ENCODE measurements at places on chromosomes 2 and 18.

DNA sequence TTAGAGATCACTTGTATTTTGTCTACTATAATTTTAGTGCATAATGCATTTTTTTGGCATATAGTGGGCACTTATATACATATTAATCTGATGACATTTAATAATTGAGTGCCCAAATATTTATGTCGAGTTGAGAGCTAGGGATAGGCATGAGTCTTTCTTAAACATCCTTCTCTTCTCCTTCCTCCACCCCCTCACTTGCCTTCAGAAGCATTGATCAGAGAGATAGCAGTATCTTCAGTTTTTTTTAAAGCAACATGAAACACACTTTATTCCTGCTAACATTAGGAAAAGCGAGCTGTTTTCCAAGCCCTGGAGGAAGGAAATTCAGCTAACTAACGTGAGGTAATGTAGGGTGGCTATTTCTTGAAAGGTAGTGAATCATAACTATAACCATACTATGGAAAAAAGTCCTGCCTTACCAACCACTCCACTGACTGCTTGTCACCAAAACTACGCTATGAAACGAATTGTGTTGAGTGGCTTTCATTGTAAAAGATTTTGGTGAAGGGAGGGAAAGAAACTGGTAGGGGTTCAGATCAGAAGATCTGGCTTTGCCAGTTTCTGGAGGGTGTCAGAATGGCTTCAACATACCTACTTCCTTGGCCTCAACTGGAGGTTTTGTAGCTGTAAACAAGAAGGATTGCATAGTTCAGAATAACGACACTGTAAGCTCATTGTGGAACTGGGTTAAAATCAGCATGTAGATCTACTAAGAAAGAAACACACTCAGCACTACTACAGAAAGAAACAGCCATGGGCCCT lies 2.3 kb upstream of the ITGA4 start:
- no peak for DNase-seq

GRCh38 chr2:189673661-189674373 lies 653 bp upstream of the ANKAR start:
- no peak for DNase-seq

DNA sequence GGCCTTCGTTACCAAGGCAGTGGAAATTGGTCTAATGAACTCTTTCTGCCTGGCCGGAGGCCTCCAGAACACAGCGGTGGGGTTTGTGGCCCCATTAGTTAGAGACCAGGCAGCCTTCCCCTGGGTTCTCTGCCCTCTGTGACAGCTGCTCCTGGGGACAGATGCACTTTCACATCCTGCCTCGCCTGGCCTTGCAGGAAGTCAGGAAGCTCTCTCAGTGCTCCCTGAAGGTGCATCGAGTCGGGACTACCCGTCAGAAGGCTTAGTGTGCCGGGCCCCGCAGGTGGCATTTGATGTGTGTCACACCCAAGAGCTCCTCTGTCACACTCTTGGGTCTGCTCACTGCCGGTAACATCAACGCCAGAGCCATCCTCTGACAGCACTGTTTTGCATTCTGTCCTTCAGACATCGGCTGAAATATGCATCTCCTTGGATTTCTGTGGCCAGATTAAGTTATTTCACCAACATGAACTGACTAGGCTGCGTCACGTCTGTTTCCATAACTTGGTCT lies 158.3 kb downstream of the LDLRAD4 start:
- DNase-seq = no peak

DNA sequence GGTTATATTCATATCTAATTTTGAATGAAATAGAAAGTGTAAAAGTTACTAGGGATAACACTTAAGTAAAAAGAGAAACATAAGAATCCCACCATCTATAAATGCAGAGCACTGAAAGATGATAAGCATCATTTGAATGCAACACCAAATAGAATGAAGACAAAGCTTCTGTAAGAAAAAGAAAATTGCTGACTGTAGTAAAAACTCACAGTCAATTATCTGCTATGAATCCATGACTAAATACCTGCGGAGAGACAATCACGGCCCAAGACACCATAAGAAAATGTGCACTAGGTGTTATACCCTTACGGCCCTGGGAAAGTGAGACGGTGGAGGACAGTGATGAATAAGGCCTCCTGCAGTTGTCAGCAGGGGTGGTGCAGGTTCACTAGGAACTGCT lies 45.4 kb upstream of the OSR1 start:
- DNase-seq = no peak

- DNase-seq = no peak
Observed at GRCh38 chr2:39429746-39430145, 7.3 kb downstream of the MAP4K3 start.

GRCh38 chr2:73008766-73009135 lies 62.8 kb downstream of the SFXN5 start:
- DNase-seq = no peak

GRCh38 chr2:158723921-158724802 lies 71.0 kb upstream of the DAPL1 start:
- no peak for DNase-seq

GRCh38 chr2:58578276-58578675 lies 337.2 kb upstream of the FANCL start:
- no peak for DNase-seq

- DNase-seq = no peak
Observed at GRCh38 chr2:177084607-177085006, 128.0 kb upstream of the HNRNPA3 start.

GRCh38 chr2:101310090-101310833 lies 1.8 kb upstream of the RNF149 start:
- no peak for DNase-seq

- DNase-seq = no peak
Observed at GRCh38 chr2:29066997-29067605, 7.2 kb downstream of the PCARE start.

DNA sequence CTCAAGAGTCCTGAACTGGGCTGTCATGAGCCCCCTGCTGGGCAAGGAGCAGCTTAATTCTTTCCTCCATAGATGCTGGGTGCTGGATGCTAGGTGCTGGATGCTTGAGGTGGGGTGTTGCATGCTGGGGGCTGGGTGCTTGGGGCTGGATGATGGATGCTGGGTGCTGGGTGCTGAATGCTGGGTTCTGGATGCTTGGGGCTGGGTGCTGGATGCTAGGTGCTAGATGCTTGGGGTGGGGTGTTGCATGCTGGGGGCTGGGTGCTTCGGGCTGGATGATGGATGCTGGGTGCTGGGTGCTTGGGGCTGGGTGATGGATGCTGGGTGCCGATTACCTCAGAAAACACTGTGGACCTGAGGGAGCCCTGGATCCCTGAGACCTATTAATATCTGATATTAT lies 837.7 kb downstream of the GALR1 start:
- DNase-seq = no peak

- no peak for DNase-seq
Observed at GRCh38 chr2:157414050-157414449, 29.8 kb downstream of the CYTIP start.

GRCh38 chr2:165494573-165494972 lies 25.1 kb downstream of the CSRNP3 start:
- no peak for DNase-seq

- DNase-seq = peak; percentile 17
Observed at GRCh38 chr2:26682155-26682554, 10.4 kb upstream of the KCNK3 start.

DNA sequence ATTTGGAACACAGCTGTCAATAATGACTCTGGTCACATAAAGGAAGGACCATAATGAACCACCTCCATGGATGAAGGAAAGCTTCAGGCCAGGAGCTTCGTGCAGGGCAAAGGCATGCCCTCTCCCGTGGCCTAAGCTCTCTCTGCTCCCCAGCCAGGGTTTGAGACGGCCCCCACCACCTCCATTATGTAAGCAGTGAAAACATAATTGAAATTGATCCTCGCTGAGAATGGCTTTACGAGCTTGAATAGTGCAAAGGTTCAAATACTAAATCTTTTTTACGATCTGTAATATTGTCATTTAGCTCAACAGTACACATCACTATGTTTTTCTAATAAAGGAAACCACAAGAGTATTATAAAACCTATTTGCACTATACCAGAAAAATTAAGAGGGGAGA lies 5.2 kb upstream of the EDAR start:
- DNase-seq = no peak

DNA sequence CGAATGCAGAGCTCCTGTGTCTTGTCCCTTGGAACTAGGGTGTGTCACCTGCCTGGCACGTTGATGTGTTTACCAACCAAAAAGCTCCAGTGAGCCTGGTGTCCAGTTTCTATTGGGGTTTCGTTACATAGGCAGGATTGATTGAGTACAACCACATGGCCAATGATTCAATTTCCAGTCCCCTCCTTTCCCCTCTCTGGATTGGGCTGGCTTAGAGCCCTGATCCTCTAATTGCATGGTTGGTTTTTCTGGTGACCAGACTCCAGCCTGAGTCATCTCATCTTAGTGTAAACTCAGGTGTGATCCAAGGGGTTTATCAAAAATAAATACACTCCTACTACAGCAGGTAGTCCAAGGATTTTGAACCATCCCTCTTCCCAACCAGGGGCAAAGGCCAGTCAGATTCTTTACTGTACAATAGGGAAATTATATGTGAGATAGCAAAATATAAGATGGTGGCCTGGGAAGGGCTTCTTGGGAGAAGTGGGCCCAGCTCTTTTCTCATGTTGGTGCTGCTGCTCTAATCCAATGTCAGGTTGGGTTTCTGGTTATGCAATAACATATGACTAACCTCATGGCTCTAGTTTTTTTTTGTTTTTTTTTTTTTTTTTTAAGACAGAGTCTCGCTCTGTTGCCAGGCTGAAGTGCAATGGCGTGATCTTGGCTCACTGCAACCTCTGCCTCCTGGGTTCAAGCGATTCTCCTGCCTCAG lies 64.7 kb upstream of the MGAT5 start:
- no peak for DNase-seq

- DNase-seq = peak; percentile 22
Observed at GRCh38 chr2:217972490-217972889, 30.3 kb downstream of the TNS1 start.

DNA sequence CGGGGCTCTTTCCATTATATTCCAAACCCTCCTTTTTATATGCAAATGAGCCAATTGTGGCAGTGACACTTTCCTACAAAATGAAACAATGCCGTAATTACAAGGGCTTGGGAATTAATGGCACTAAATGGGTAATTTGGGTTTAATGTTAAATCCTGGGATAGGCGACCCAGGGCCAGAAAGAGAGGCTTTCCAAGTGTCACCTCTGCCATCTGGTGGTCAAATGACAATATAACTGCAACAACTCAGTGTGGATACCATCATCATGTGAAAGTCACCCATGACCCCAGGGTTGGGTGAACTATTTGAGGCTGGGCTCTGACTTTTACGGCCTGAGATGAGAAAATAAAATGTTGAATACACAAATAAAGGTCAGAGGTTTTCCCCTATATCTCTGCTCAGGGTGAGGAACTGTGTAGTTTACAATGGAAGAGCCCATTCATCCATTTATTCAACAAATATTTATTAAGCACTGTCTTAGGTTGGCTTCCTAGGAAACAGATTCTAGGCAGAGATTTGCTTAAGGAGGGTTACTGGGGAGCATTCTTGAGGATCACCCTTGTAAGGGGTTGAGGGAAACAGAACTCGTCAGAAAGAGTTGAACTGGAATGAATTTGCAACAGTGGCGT lies 13.6 kb upstream of the THADA start:
- DNase-seq = no peak

DNA sequence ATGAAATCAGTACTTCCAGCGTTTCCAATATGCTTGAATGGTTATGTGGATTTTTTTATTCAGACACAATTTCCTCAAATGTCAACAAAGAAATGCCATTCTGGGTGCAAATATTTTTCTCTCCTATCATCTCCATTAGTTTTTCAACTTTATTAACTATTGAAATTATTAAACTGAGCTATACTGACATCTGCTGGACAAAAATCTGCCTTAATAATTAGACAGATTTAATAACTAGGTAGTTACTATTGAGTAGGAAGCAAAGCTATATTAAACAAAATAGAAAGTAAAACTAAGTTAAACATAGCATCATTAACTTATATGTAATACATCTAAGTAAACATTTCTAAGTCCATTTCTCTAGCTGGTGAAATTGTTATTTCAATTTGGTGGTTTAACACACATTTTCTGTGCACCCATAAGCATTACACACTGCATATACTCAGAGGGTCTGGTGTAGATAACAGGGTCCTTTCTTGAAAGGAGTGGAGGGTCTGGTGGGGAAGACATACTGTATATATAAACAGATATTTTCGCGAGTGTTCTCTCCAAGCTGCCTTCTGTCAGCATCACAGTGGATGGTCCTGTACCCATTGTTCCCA lies 77.0 kb downstream of the LANCL1 start:
- no peak for DNase-seq

- no peak for DNase-seq
Observed at GRCh38 chr18:2304378-2305175, 266.7 kb downstream of the METTL4 start.

DNA sequence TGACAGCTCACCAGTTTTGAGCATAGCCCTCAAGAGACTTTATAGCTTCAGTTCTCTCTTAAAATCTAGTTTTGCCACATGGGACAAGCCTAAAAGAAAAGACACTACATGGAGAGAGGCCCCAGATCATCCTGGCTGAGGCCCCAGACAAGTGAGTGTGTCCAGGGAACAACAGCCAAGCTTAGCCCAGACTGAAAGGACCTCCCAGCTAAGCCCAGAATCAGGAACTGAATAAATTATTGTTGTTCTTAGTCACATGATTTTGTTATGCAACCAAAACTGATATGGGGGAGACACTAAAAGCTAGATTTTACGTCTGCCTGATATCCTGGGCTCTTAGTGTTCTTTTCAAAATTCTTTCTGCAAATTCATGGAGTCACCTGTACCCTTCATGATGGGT lies 29.3 kb upstream of the LBH start:
- DNase-seq = peak; percentile 43

DNA sequence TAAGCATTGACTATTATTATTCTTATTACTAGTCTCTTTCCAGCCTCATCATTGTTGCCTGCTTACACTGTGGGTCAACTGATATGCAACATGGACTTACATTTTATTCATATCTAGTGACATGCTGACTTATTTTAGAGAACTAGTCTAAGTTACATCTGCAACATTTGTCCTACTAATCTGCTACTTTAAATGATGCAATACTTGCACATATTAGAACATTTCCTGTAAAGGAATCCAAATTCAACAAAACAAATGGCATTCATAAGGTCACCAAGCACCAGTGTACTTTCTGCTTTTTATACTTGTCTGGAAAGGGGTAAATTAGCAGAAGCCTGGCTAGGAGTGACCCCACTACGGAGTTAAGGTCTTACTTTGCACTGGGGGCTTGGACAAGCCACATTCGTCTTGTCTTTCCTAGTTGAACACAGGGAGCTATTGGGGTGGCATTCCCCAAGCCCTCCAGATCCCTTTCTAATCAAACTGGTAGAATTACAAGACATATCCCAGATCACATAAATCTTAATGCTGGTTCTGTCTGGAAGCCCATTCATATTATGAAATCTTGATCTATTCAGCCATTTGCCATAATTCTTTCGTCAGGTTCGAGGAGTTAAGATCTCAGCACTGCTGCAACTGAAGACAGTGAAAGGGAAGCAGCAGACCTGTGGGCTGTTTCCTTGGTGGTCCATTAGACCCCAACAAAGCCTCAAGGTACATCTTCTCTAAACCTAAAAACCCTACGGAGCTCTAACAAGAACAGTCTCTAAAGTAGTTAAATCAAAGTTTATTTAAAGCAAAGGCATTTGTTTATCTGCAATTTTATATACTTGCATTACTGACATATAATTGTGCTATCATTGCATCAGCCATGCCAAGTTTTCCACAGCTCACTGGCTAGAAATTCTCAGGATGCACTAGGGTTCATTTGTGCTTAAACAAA lies 49.9 kb upstream of the RTN4 start:
- DNase-seq = no peak

Measured in left cardiac atrium (tissue), 4 donors.